CD4-positive, alpha-beta T cell treated with Interleukin-6 for 4 hours (primary cell): ENCODE measurements at places on chromosomes 16 and 17.

- DNase-seq, result no peak
Observed at GRCh38 chr16:55682086-55682485, 26.3 kb downstream of the SLC6A2 start.

GRCh38 chr16:50740736-50741135, 1.1 kb upstream of the CYLD start:
- DNase-seq, result no peak

DNA sequence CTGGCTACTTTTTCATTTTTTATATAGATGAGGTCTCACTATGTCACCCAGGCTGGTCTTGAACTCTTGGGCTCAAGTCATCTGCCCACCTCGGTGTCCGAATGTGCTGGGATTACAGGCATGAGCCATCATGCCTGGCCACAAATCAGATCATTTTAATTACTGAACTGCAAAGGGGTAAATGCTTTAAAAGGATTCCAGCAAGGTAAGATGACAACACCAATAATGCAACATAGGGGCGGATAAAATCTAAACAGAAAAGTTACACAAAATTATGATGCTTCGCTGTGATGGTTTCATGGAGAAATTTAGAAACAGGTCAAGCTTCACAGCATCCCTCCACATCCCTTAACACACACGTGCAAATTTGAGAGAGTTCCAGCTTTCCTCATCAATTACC, 32.3 kb downstream of the AXIN1 start:
- no peak for DNase-seq

DNA sequence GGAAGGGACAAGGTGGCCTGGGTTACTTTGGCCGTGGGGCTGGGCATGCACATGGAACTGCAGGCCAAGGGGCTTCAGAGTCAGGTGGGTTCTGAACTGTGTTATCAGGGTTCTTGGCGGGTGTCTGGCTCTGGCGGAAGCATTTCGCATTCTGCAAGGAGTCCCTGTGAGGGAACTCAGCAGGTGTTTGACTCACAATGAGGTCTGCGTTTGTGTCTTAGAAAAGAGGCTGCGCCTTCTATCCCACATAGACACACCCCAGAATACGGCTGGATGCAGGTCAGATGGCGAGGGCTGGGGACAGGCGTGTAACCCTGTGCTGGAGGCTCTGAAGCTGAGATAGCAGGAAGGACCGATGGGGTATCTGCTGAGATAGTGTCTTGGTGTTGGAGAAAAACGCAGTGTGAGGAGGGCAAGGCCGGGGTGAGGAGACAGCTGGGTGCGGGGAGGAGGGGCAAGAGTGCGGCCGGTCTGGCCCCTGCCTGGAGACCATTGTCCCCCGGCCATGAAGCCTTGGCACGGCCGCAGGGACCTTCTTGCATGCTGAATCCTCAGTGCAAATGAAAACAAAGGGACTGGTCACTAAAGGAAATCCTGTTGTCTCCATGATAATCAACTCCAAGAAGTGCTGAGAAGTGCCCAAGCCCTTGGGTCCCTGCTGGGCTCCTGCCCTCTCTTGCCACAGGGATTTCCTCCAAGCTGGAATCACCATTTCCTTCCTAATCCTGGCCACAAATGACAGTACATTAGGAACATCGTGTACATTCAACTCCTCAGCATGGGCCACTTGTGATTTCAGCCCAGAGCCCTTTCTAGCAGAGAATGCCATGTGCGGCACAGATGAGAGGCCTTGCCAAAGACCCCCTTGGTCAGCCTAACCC, 22.8 kb upstream of the MTSS2 start:
- DNase-seq, result no peak

DNA sequence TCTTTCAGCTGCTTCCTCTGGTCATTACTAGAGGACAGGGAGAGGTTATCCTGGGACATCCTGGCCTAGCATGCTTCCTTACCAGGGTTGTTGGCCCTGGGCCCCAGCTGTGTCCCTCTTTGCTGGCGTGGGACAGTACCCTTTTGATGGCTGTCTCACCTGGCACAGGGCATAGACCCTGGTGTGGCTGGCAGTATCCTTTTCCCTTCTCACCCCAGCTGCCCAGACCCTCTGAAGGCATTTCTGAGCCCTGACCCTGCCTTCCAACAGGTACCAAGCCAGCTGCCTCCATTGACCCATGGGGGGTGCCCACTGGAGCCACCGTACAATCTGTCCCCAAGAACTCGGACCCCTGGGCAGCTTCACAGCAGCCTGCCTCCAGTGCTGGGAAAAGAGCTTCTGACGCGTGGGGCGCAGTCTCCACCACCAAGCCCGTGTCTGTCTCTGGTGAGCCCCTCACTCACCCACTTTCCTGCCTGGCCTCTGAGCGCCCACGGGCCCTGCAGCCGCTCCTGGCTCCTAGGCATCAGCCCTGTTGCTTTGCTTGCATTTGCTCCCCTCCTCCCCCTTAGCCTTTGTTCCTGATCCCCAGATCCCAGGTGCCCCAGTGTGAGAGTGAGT, 34.0 kb downstream of the B9D1 start:
- no peak for DNase-seq
